Stimulated activated CD4-positive, alpha-beta T cell treated with anti-CD3 and anti-CD28 coated beads, TNF-alpha, amount 100 ng/mL, for 1 hour (primary cell): ENCODE measurements at places on chromosomes 4 and X.

- no peak for DNase-seq
Measured at GRCh38 chrX:110442635-110443034, 84.0 kb downstream of the RTL9 start.

GRCh38 chr4:55125087-55125721 lies at the start of gene KDR:
KDR (minus strand) TSS chr4:55125595; CDS start chr4:55125293, 302 bp downstream.
- DNase-seq, result no peak

GRCh38 chrX:96687776-96688175 lies 3.1 kb downstream of the DIAPH2 start:
- no peak for DNase-seq

DNA sequence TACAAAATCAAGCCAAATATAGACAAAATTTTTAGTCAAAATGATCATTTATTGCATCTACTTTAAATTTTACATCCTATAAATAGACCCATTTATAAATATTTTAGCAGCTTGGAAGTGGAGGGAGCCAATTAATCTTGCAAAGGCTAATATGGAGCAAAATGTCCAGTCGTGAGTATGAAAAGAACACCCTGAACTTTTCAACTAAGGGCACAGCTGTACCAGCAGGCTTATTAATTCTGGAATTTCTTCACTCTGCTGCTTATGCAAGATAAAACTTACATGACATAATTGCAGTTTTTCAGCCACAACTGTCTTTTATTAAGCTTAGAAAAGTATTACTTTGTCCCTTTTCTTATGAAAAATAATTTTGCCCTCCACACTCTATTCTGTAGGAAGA lies 22.9 kb upstream of the USP53 start:
- DNase-seq, result no peak

- no peak for DNase-seq
Measured at GRCh38 chrX:96770315-96770714, 85.7 kb downstream of the DIAPH2 start.

DNA sequence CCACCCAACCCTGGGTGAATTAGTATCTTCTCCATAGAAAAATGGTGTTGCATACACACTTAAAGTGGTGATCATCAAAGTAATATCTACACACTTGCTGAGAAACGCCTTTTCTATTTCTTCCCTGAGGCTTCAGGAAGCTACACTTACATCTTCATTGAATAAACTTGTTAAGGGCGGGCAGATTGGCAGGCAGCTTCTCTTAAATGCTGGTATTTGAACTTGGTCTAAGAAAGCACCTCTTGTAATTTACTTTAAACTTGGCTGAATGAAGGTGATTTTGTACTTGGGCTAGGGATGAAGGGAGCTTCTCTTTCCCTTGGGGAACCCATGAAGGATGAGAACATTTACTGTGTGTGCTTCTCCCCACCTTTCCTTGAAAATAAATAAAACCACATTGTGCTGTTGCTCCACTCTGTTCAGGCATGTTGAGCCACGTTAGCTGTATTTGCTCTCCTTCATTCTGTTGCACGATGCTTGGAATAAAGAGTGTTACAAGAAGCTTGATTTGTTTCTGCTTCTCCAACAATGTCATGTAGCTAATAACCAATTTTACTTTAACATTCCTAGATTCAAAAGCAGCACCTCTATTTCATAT lies 430.1 kb downstream of the ANKRD50 start:
- no peak for DNase-seq

DNA sequence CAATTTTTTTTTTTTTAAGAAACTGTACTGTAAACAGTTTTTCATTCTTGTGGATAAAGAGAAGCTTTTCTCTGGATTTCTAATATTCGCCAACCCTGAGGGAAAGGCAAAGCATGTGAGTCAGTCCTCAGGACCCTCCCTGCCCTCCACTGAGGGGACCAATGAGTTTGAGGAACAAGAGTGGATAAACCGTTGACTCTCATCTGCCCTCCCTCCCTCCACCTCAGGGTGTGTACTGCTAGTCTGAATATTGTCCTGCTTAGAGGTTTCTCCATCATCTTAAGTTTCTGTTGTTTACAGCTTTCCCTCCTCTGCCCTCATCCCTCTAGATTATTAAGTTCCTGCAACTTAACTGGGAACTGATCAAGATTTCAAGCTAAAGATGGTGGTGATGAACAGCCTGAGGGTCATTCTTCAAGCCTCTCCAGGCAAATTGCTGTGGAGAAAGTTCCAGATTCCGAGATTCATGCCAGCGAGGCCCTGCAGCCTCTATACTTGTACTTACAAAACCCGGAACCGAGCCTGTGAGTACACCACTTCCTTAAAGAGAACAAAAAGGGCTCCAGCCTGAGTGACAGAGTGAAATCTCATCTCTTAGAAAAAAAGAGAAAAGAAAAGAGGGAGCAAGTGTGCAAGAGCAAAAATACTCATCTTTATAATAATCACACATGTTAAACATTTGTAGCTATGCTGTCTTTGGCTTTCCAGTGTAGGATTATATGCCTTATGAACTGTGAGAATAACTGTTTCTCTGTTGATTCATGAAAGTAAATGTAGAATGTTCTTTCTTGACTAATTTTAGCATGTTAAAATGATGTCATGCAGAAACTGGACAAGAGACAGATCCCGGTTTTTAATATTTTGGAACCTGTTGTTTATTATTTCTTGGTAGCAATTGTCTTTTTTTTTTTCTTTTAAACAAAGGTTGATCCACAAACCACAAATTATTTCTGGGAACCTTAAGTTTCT lies 11.9 kb downstream of the CA5B start:
- no peak for DNase-seq

DNA sequence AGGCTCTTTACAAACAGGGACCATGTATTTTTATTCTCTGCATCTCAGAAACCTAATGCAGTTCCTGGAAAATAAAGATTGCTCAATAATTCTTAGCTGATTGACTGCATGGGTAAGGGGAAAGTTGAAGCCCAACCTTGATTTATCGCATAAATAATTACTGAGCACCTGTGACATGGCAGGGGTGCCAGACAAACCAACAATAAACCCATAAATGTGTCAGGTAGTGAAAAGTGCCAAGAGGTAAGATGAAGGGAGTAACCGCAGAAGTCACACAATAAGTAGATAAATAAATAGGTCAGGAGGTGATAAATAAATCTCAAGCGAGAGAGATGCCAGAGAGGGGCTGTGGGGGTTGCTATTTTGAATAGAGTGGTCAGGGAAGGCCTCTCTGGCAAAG lies 20.1 kb upstream of the AP1S2 start:
- no peak for DNase-seq

GRCh38 chr4:121150486-121150885 lies 13.6 kb downstream of the TNIP3 start:
- no peak for DNase-seq

DNA sequence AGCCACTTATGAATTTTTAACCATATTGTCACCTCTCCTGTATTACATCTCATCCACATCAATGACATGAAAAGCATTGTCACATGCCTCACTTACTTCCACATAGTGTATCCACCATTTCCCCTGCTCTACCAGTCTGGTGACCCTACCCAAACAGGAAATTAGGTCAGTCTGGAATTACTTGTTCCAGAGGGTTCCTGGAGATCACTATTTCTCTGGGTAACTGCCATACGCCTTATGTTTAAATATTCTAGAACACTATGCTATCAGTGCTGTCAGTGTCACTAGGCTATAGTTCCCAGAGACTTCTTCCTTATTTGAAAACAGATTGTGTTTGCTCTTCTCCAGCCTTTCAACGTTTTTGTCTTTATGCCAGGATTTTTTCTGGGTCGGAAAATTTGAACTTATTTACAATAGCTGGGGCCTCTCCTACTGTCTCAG lies 15.0 kb downstream of the SRPX2 start:
- DNase-seq, result no peak

DNA sequence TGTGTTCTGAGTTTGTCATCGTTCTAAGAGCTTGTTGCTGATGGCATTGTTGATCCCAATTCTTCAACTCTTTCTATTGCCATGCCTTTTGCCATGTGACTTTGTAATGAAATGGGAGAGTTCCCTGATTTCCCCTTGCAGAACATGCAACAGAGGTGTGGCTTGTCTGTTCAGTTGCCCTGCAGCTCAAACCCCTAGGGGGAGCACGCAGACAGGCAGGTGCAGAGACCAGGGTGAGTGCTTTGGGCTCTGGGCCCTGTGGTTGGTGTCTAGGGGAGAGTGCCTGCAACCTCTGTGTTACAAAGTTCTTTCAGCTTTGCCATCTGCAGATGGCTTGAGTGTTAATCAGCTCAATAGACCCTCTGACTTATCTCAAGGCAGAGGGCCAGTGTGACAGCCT lies 332.7 kb downstream of the MID1IP1 start:
- DNase-seq, result no peak

DNA sequence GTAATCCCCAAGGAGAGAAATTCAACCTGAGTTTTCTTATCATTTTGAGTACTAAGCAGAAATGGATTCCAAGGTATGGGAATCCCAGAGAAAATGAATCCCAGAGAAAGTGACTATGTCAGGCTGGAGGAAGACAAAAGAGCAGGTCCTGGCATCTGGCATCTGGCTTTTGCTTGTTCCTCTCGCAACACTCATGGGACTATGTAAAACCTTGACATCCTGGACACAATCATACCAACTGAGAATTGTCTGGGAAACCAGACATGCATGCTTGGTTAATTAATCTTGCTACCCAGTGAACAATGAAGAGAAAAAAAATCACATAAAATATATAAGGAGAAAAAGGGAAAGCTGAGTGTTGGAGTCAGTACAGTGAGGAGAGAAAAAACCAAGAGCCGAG lies 12.9 kb downstream of the DCAF8L1 start:
- no peak for DNase-seq

DNA sequence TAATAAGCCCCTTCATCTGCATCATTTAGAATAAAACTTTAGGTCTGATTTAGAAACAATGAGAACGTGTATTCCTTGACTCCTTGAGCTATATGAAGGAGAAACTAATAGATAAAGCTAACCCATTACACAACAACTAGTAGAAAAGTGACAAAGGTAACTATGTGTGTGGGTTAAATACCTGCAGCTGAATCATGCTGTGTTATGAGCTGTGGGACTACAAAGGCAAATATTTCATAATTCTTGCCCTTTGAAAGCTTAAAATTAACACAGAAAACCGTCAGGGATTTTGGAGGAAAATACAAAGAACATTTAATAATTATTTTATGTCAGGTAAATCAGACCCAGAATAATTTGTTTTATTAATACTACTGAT lies 898 bp upstream of the NDP start:
- DNase-seq, result no peak

DNA sequence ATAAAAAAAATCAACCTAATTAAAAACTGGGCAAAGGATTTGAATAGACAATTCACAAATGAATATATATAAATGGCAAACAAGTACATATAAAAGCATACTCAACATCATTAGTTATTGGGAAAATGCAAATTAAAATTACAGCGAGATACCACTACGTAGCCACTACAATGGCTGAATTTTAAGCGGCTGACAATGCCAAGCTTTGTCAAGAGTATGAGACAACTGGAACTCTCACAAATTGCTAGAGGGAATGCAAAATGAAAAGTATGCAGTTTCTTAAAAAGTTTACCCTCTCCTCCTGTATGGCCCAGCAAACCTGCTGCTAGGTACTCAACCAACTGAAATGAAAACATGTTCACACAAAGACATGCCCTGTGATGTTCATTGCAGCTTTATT lies 34.8 kb downstream of the ZFP42 start:
- DNase-seq, result no peak

DNA sequence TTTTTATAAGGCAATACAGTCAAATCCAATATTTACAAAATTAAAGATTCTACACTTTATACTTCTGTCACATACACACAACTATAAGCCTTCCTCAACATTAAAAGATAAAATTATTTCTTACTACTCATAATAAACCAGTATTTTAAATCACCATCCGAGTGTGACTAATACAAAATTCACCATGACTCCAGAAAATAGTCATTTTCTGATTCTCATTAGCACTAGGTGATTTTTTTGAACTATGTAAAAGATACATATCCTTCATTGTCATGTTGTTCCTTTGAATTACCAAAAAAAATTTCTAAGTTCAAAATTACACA lies 646 bp upstream of the SLC7A11 start:
- no peak for DNase-seq
